Activated T-helper 17 cell treated with anti-CD3 and anti-CD28 coated beads, Interleukin-2, amount 50 U/mL, for 72 hours (primary cell): ENCODE measurements at places on chromosomes 16 and 17.

DNA sequence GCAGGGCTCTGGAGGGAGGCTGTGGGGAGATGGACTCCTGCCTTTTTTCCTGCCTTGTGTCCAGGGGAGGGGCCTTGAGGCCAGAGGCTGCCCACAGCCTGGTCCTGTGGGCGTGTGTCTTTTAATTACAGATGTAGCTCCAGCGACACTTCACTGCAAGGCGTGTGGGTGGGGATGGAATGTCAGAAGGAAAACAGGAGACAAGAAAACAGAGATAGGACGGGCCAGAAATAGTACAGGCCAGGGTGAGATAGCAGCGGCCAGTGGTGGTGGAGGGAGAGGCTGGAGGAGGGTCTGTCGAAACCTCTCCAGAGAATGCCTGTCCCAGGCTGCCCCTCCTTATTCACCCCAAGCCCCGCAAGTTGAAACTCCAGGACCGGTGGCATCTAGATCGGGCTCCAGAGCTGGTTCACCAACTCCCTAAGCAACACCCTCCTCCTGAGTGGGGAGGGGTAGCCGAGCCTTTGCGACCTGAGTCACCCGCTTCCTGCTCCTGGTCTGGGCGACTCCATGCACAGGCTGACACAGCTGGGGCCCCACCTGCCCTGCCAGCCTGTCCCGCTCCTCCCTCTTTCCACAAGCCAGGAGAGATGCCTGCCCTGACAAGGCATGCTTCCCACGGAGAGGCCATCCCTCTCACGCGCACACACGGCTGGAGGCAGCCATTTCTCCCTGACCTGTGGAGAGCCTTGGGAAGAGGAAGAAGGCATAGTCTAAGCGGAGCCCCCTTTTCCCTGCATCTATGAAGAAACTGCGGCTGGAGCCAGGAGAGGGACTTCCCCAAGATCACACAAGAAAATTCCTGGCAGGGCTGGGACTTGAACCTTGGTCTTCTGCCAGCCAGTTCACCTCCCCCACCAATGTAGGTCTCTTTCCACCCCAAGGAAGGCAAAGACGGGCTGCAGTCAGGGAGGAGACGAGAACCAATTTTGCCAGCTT, 6.6 kb upstream of the JUP start:
- ATAC-seq, result no peak

DNA sequence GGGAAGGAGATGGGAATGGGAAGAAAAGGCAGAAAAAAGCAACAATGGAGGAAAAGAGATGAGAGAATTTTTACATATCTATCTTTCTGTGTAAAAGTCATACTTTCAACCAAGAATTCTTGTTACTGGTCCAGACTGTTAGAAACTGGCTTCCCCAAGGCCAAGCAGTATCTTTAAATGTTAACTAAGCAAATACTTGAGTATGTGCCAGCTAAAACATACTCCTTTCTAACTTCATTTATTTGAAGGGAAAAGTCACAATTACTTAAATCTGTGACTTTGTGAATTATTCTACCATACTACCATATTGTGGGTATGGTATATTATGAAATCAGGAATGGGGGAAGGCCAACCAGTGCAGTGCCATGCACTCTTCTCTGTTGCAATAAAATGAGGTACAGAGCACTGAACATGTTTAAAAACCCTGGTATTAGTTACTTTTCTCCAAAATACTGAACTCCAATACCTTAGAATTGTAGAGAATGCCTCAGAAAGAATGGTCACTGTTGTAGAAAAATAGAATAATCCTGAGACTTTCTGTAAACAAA, 92.3 kb upstream of the C17orf78 start:
- ATAC-seq, result no peak

DNA sequence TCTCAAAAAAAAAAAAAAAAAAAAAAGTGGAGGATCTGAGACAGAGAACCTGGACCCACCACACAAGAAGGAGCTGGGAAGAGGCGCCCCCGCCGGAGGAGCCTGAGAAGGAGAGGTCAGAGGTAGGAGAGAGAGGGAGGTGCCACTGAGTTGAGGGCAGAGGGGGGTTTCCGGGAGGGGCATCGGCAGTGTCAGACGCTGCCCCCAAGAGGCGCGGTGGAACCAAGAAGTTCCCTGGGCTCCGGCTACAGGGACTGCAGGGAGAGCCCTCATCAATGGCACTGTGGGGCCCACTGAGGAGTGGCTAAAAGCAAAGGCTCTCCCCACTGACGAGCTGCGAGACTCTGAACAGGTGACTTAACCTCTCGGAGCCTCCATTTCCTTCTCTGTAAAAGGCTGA, 4.2 kb downstream of the CCDC42 start:
- ATAC-seq, result peak; percentile 38

DNA sequence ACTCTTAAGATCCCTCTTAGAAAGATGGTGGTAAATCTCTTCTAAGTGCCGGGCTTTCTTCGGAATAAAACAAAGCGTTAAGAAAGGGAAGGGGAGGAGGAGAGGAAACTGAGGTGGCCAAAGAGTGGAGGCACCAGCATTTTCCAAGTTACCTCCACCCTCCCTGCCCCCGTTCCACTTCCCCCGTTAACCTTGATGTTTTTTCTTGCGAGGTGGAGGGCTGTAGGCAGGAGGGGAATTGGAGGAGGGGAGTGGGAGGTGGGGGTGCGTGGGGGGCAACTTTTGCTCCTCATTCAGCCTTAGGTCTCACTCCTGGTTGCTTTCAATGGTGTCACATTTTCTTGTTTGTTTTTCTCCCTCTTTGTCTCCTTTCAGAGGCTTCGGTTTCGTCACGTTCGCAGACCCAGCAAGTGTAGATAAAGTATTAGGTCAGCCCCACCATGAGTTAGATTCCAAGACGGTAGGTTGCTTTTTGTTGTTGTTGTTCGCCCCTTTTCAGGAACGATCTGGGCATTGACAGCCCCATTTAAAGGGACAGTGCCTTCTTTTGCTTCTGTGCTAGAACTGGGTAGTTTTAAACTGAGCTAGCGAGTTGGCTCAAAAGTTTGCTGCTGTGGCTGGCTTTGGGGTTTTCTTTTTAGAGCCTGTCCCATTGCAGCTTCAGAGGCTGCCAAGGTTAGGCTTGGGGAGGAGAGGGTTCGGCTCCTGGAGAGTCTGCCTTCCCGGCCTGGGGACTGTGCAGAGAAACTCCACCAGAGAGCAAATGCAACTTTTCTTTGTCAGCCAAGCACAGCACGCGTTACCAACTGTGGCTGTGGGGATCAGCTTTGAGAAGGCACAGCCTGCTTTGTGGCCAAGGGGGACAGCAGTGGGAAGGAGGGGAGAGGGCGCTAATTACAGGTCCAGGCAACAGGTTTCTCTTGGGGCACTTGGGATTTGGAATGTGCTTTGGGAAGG, 1.9 kb downstream of the MSI2 start:
- ATAC-seq, result peak; percentile 11

DNA sequence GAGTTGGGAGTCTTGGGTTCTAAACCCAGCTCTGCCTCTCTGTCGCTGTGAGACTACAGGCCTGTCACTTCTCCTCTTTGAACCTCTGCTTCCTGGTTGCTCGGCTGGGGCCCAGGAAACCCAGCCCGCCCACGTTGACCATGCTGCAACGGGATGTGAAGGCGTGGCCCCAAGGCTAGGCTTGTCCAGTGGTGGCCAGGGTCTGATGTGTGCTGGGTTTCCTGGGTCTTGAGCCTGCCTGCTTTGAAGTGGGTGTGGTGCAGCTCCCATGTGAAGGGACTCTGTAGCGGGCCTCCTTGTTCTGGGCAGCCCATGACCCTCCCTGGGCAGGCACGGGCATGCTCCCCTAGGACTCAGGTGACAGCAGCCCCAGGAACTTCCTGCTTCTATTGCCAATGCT, 82.3 kb downstream of the SDR42E1 start:
- peak; percentile 89 for ATAC-seq

DNA sequence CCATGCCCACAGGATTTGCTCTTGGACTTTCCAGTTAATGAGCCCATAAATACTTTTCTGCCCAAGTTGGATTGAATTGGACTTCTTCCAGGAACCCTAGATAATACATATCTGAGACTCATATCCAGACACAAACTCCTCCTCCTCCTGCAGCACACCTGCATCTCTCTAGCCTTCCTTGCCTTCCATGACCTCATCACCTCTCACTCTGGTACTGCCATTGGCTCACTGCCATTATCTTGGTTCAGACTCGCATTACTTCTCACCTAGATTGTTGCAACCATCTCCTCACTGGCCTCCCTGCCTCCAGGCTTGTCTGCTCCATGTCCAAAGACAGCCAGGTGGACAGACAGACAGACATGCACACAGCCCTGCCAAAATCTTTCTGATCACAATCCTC, 4.8 kb upstream of the SYT17 start:
- ATAC-seq, result no peak

DNA sequence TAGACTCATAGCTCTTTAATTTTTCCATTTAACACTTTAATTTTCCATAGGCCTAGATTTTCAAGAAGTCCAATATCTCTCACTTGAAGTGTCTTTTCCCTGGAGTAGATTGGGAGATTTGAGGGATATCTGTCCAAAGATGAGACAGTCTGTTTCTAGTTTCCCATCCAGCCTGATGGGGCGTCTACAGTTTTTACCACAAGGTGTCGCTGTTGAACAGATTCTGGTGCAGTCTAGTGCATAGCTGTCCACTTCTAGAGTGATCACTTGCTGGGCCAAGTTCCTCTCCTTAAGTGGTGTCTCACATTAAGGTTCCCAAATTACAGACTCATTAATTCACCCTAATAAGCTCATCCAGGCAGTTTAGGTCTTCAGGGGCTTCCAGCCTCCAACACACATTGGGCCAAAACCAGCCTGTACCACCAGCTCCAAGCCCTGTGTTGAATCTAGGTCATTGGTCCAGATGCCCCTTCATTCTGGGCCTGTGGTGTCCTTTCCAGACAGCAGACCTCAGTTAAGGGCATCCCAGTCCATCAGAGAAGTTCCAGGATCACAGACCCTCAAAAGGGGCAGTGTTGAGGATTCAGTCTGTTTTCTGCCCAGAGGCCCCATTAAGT, 9.4 kb downstream of the SNX20 start:
- ATAC-seq, result peak; percentile 35

DNA sequence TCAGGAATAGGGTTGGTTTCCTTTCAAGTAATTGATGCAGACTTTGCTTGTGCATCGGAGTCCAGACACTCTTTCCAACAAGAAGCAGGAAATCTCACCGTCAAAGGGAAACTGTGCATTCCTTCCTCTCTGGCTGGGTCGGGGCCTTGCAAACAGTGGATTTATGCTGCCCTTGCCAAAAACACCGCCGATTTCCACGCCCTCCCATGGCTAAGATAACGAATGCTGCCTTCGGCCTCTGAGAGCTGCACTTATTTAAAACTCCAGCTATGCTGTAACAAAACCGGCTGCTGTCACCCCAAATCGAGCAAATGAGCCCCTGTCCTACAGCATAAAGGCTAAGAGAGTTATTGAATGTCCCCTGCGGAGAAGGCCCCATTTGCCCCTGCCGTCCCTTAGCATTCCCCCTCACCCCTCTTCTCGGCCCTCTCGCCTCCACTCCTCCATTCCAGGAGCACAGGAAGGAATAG, 275.5 kb upstream of the IRX5 start:
- ATAC-seq, result no peak

DNA sequence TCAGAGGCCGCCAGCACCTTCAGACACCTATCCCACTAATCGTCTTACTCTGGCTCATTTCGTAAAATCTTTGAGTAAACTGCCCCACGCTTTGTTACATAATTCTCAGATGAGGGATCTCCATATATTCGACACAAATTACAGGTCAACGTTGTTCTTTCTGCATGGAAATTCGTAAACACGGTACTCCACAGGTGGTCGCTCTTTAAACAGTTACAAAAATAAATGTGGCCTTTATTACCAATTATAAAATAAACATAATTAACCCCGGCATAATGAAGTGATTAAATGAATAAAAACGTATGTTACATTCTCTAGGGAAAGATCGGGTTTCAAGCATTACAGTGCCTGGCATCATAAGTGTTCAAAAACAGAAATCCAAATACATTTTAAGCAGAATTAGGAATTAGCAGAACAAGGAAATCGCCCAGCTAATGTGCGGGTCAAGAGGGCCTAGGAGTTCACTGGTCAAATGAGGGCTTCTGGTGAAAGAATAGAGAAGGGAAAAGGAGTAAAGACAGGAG, 943 bp upstream of the PIP4K2B start:
- no peak for ATAC-seq

GRCh38 chr17:57913575-57914272, 41.5 kb downstream of the CUEDC1 start:
- ATAC-seq, result no peak

DNA sequence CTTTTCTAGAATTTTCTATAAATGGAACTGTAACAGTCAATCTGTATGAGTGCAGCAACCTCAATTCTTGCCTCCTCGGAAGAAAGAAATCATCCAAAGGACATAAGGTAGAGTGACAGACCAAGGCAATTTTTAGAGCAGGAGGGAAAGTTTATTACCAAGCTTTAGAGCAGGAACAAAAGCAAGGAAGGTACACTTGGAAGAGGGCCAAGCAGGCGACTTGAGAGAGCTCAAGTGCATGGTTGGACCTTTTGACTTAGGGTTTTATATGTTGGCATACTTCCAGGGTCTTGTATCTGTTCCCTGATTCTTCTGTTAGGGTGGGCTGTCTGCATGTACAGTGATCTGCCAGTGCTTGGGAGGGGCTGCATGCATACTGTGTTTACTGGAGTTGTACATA, 50.3 kb downstream of the SCNN1G start:
- no peak for ATAC-seq

- ATAC-seq, result peak; percentile 36
Measured at GRCh38 chr16:31477220-31478216, 5.4 kb upstream of the SLC5A2 start.

DNA sequence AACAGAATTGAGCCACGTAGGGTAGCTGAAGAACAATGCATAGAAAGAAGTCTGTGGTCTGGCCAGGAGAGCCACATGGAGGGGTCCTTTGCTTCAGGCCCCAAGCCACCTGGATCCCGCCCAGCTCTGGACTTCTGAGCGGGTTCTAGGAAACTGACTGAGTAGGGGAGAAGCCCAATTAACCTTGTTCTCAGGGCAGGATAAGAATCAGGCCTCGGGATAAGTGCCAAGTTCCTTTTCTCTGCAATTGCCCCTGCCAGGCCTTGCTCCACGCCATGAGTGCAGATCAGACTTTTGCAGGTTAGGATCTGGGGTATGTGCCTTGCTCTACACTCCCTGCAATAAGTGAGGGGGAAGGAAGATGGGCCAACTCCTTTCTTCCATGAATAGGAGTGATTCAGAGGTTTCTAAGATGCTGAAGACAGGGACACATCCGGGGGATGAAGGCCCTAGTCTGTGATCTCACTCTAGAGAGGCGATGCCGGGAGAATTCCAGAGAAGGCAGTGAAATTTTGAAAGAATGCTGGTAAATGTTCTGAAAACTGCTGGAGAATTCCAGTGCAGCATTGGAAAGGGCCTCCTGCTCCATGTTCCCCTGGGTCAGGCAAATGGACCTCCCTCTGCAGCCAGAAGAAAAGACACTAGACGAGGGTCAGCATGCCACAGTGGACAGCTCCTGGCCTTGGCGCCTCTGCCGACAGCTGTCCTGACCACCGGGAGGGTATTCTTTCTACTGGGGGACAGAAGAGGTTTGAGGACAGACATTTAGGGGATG, 5.8 kb downstream of the NEUROD2 start:
- ATAC-seq, result no peak

DNA sequence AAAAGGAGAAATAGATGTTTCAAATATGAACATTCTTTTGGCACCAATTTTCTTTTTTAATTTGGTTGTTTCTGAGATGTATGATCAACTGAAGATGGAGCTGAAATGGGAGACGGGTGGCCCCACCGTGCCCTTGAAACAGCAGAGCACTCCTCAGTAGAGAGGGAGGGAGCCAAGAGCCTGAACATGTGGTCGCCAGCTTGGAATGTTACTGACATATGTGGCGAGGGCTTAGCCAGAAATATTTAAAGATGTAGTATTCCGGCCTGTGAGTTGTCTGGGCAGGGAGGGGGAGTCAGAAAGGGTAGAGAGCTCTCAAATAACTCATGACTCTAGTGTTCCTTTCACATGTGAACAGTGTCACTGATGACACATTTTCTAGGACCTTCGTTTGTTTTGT, 13.3 kb upstream of the MRC2 start:
- ATAC-seq, result no peak
